ENCODE measurements at places on chromosomes 6 and 20. TPM values are rescaled to one million over a fixed set of nuclear protein-coding genes. Genes with fewer than 3 reads are reported as not detected.

Gene STMND1
- total RNA-seq: 0.05 TPM

Gene FAM83C
- under 0.01 TPM for total RNA-seq

Gene PGC
- total RNA-seq: 0.28 TPM

Gene PPP1R16B
- 16.8 TPM for total RNA-seq

Gene PRRC2A
- 35.3 TPM for total RNA-seq

Gene PSORS1C1
- 0.14 TPM for total RNA-seq

Gene OSTM1
- total RNA-seq: 20.9 TPM

Gene BEND6
- total RNA-seq: 1.1 TPM

Gene TRIM31
- 0.28 TPM for total RNA-seq

Gene ZC2HC1B
- not detected for total RNA-seq

DNA sequence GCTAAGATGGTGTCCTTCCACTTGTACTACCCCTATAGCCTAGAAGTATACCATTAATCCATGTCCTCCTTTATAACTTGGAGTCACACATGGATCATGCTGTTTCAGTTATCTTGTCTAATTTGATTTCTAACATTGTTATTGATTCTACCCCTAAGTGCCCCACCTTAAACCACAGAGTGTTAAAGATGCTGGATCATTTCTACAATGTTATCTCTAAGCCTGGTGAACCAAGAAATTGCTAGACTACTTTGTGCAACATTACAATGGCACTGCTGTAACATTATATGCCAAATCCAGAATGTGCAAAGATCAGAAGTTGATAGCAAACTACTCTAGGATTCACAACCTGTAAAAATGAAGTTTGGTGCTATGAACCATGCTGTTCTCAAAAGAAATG, 1.7 kb downstream of the CGA start:
- DNase-seq: no peak

DNA sequence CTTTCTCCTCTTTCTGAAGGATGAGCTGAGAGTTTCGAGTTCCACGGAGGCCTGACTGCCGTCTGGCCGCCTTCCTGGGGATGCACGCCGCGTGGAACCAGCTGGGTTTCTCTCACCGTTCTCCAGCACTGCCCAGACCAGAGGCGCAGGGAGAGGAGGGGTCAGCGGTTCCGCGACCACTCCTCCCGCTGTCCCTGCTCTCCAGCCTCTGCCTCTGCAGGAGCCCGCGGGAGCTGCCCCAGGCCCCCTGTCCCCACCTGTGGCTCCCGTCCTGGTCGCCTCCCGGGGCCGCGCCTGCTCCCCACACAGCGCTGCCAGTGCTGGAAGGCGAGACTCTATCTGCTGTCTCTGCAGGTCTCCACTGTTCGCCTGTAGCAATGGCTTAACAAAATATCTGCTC, 106.8 kb upstream of the AFDN start:
- DNase-seq: no peak

DNA sequence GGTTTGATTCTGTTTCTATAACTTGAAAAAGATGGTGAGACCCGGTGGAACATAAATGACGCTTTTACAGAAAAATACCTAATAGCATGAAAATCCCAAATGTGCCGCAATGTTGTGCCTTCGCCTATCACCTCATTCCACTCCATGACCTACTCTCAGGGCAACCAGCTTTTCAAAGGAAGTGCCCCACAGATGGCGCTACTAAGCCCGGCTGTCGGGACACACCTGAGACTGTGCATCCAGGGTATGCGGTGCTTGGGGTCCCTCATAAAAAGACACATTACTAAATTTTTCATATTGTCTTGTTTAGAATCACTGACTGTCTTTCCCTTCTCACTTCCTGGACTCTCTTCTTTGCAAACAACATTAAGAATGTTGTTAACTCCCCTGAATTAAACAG, 145.5 kb upstream of the RPS6KA2 start:
- DNase-seq: no peak

DNA sequence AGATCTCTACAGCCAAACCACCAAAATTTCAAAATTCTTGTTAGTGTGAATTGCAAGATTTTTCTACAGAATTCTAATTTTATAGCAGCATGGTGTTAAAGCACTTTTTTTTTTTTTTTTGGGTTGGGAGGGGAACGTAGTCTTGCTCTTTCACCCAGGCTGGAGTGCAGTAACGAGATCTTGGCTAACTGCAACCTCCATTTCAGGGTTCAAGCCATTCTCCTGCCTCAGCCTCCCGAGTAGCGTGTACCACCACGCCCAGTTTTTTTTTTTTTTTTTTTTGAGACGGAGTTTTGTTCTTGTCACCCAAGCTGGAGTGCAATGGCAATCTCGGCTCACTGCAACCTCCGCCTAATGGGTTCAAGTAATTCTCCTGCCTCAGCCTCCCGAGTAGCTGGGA, 11.5 kb downstream of the ARHGAP18 start:
- no peak for DNase-seq

DNA sequence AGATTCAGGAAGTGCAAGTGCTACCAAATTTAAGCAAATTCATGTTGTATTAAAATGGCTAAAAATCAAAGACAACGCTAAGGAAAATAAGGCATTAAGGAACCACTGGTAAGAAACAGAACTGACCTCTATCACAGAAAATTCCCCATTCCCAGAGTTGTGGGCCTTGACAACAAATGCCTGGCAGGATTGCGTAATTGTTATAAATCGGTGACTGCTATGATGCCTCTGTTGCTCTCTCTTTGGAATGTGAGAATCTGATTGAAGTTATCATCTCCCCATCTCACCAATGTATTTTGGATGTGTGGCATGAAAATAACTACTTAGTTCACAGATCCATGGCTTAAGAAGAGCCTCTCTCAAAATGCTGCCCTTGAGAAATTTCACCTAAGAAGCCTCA, 257.3 kb downstream of the OGFRL1 start:
- DNase-seq: no peak

DNA sequence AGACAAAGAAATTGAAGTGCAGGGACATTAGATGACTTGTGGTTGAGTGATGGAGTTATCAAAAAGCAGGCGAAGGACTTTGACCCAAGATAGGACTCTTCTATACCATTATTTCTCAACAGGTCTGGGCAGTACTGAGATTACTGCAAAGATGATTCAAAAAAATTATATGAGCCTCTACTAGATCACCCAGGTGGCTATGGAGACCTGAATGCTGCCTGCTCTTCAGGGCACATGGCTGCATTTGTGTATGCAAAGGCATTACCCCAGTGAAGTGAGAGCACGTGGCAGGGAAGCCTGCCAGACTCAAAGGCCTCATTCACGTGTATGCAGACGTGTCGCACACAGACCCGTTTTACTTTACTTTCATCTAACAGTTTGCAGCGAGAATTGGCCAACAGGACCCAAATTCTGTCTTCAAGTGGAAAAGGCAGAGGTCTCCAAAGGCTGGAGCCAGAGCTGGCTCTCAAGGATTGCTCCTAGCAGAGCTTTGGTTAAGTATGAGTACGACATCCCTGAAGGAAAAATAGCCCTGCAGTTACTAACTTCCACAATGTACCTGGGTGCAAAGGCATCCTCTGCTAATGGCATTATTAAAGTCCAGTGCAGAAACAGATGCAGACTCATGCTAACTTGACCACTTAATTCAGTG, 113.8 kb upstream of the ARMC2 start:
- DNase-seq: no peak

DNA sequence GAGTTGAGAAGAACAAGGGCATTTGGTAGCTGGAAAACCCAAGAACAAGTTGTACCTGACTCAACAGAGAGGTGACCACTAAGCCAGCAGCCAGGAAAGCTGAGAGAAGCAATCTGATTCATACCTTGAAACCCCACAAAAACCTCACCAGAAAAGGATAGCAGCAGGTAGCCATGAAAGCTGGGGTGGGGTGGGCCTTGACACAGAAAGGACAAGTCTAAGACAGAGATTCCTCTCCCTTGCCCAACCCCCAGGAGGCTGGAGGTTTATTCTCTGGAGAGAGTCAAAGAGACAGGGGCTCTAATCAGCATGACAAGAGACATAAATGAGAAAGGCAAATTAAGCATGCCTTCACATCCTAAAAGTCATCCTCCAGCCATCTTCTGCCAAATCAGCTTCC, 151.7 kb upstream of the DST start:
- DNase-seq: no peak

DNA sequence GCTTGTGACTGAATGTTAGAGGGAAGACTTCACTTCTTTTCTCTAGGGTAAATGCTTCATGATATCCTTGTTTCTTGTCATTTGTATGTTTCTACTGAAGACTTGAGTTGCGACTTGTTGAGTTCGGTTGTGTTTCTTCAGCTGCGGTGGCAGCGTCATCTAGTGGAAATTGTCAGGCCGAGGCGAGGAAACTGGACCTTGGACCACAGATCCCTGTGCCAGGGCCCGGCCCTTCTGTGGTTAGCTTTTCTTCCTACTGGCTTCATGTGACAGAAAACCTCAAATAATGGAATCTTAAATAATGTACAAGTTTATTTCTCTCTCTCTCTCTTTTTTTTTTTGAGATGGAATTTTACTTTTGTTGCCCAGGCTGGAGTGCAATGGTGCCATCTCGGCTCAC, 12.4 kb downstream of the MTHFD1L start:
- no peak for DNase-seq

- no peak for DNase-seq
These were observed 10.7 kb downstream of the GNAS start for GRCh38 chr20:58863044-58863790.

DNA sequence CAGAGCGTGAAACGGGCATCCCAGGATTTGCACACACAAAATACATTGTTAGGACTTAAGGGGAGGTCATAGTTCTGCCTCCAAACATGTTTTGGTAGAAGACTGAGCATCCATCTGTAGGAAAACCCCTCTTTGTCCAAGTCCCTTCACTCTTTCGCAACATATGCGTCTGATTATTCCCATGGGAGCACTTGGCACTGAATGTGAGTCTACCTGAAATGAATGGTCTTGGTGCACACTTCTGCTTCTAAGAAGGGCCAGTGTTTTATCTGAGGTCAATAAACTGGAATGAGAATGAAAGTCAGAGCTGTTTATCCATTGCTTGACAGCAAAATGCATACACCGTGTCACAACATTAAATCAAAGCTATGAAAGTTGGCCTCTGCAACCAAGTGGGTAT, 33.0 kb downstream of the GJA10 start:
- no peak for DNase-seq

- DNase-seq: no peak
These were observed 519.2 kb downstream of the UTRN start for GRCh38 chr6:144804246-144804790.
